ENCODE measurements at places on chromosomes 16 and 17.

- no peak for DNase-seq
These were observed 162.8 kb upstream of the CDH11 start for GRCh38 chr16:65284626-65285025.

DNA sequence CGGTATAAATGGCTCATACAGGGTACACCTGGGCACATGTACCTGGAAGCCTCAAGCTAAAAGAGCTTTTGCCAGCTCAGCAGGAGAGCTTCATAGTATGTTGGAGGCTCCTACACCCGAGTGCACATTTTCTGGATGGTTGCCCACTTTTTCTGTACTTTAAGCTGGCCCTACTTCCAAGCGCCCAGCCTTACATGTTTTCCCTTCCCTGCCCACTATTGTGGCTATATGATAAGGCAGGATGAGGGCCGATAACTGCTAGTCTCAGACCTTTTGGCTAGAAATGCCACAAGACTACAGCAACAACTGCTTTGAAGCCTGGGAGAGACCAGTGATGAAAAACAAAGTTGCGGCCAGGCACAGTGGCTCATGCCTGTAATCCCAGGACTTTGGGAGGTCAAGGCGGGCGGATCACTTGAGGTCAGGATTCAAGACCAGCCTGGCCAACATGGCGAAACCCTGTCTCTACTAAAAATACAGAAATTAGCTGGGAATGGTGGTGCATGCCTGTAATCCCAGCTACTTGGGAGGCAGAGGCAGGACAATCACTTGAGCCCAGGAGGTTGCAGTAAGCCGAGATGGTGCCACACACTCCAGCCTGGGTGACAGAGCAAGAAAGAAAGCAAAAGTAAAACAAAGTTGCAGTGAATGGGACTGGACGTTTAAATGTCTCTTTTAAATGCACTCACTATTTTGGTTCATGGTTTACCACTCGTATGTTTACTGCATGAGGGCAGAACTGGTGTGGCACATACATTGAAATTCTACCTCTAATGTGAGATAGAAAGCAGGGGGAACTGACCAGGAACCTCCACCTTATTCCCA lies 14.2 kb upstream of the MARCHF10 start:
- DNase-seq, result peak; percentile 31

DNA sequence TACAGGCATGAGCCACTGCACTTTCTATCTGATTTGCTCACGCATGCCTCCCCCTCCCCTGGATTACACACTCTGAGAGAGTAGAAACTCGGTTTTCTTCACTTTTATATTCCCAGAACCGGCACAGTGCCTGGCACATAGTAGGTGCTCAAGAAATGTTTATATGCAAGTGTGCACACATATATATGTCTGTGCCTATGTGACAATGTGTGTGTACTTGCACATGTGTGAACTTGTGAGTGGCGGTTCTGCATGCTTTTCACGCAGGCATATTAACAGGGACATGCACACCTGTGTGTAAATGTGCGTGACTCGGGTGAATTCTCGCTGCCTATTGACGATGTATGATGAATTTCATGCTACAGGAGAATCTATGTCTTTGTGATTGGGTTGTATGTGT lies 22.1 kb upstream of the IL21R start:
- no peak for DNase-seq

- DNase-seq, result no peak
These were observed 144.1 kb downstream of the RAB11FIP4 start for GRCh38 chr17:31535581-31535981.

- DNase-seq, result no peak
These were observed 1.9 kb downstream of the PRR15L start for GRCh38 chr17:47955497-47956461.

- no peak for DNase-seq
These were observed 7.1 kb upstream of the CYTH1 start for GRCh38 chr17:78789149-78789662.

- no peak for DNase-seq
These were observed 5.8 kb upstream of the UNK start for GRCh38 chr17:75778861-75779249.

DNA sequence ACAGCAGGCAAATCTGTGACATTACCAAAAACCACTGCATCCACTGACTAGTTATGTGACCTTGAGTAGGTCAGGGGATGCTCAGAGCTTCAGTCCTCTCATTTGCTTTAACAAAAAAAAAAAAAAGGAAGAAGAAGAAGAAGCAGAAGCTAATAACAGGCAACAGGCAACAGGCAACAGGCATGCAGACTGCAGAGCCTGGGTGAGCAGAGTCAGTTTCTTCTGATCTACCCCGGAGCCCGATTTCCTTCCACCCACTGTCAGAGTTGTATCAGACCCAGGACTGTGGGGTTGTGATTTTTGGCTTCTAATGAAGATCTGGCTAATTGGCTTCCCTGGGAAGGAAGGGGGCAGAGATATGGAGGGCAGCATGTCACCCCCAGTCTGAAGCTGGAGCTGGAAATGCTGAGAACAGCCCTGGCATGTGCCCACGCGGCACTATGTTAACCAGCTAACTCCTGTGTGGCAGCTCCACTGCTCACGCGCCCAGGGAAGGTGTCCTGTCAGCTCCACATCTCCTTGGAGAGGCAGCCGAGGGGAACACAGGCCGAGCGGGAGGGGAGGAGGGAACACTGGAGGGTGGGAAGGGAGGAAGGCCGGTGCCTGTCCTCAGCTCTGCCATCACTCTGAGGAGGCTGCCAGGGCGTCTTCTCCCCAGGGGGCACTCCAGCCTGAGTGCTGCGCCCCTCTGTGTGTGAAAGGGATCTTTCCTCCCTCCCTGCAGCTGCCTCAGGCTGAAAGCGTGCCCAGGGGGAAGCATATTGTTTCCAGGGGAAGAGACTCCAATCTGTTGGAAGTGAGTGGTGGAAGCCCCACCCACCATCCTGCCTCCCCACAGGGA lies 17.6 kb downstream of the SRCIN1 start:
- no peak for DNase-seq

DNA sequence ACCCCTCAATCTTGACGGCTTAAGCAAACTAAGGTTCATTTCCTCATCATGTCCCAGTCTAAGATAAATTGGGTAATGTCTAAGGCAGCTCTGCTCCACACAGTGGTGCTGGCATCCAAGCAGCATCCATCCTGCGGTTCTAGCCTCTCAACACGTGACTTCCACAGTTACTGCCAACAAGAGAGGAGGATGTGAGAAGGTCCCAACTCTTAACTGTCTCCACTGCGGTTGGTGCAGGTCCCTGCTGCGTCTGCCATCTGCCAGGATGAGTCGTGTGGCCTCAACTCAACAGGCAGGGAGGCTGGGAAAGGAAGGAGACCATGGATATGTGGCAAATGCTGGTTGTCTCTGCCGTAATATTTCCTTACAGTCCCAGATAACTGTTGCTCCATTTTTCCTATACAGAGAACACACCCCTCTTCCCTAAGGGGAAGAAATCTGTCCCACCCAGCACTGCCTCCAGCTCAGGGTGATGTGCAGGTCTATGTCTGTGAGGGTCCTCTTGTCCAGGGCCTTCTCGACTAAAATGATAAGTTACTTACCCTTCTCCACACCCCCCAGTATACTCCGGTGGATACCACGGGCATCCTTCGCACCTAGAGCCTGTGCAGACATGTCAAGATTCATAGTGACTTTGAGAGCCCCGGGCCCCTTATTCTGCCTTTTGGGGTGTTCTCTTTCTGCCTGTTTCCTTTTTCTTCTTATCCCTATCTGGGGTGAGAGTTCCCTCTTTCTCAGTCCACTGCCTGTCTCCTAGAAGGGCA lies 64.7 kb downstream of the KCNJ18 start:
- no peak for DNase-seq

DNA sequence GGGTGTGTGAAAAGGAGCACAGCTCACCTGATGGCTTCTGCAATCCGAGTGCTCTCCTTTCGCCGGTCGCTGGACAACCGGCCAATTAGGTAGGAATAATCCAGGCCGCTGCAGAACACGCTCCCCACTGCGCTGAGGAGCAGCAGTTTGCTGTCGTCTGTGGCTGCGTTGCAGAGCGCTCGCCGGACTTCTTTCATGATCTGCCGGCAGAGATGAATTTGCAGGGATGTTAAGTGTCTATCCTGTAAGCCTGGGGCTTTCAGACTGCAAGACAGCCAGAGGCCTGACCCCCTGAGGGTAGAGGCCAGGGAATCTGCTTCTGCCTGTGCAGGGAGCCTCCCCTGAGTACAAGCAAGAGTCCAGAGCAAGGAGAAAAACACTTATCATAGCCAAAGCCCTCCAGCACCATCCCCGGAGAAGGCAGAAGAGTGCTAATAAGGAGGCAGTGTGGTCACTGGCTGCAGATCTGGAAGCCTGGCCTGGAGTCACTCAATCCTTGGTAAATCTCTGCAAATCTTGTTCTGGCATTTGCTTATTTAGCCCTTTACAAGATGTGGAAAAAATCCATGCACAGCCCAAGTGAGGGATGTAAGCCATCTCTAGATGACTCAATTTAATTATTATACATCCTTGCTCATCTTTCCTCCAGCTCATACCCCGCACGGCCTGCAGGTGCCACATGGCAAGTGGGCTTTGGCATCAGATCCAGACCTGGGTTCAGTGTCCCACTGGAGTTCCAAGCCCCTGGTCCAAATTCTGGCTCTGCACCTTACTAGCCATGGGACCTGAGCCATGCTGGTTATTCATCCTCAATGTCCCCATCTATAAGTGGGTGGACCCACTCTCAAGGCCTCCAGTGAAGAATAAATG lies 80.2 kb downstream of the DYNLRB2 start:
- DNase-seq, result no peak

- DNase-seq, result peak; percentile 13
These were observed 43.4 kb upstream of the ICAM2 start for GRCh38 chr17:64063766-64064224.

DNA sequence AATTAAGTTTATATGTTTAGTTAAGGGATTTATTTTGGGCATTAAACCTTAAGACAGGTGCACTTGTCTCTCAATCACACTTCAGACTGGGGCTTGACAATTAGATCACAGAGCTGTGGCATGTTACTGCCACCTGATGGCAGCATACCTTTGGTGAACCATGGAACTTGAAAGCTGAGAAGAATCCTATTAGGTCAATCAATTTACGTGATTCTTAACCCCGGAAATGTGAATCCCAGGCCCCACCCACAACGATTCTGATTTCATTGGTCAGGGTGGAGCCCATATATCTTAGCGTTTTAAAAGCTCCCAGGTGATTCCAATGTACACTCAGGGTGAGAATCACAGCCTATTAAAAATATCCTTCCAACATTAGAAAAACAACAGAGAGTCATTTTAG lies 91.0 kb downstream of the GSG1L start:
- peak; percentile 12 for DNase-seq

GRCh38 chr17:82957469-82957795 lies 117.6 kb upstream of the ZNF750 start:
- no peak for DNase-seq

Data from brain microvascular endothelial cell (primary cell).